ENCODE measurements at places on chromosomes 12 and 14. TPM values are rescaled to one million over a fixed set of nuclear protein-coding genes. Genes with fewer than 3 reads are reported as not detected.
A peak's percentile ranks its signal among the peaks of the same experiment; 100 is the strongest.

GRCh38 chr12:99390707-99391106 is 256.8 kb upstream of the GARIN6 start:
- no peak overlapping the region for H3K27ac ChIP-seq
- no peak for DNase-seq
- no peak overlapping the region for H3K4me3 ChIP-seq
- no peaks in the 10 kb centered on the region for H3K36me3 ChIP-seq

- H3K4me1 ChIP-seq: peaks cover 7% of the 10 kb centered on the region
- H3K4me3 ChIP-seq: no peak overlapping the region
These were observed 42.3 kb downstream of the DAD1 start for GRCh38 chr14:22546722-22547071.

DNA sequence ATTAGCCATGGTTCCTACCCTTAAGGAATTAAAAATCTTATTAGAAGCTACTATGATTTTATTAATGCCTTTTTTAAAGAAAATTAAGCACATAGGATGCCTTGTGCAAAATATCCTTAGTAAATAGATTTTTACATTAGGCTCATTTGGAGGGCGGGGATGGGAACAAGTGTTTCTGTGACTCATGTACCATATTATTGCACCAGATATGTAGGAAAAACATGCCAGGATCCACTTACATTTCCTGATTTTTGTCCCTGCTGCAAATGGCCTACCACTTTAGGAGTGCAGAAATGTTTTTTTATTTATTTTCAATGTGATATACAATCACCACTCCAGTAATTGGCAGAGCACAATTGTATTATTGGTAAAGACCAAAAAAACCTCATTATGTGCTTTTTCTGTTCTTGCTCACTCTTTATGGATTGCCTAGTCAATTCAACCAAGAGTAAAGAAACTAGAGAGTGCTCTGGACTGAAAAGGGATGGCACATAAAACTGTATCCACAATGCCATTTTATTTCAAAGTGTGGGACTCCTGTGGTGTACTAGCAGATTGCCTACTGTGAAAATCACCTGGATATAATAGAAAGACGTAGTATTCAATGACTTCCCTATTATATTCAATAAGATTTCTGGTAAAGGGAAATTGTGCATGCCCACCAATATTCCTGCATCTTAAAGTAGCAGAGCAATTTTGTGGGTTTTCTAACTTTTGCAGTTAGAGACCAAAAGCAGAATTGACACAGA is 86.9 kb downstream of the ANO6 start:
- peaks cover 66% of the 10 kb centered on the region for H3K4me1 ChIP-seq
- no peaks in the 10 kb centered on the region for H3K36me3 ChIP-seq
- H3K27ac ChIP-seq: peak overlapping the region; percentile 79
- no peak for DNase-seq
- H3K27me3 ChIP-seq: no peaks in the 10 kb centered on the region

DNA sequence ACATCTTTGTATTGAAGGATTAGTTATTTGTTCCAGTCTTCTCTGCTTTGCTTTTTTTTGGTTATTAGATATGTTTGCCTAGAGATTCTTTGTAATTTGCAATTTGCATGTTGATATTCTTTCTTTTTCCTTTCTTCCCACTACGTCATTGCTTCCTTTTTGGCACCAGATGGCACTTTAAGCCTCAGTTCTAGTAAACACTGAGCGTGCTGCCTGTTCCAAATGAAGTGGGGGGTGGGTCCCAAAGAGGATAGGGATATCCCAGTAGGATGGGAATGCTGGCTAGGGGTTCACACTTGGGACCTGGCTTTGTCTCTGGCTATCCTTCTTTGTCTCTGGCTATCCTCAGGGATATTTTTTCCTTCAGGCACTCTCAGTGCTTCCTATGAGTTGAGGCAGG is 17.0 kb downstream of the EAPP start:
- no peak overlapping the region for H3K4me3 ChIP-seq
- H3K4me1 ChIP-seq: no peaks in the 10 kb centered on the region
- no peak for DNase-seq
- peaks cover 99% of the 10 kb centered on the region for H3K36me3 ChIP-seq
- no peak overlapping the region for H3K27ac ChIP-seq

DHRS4 gene
- total RNA-seq: 33.0 TPM

GRCh38 chr14:41397926-41398325 is 208.8 kb upstream of the LRFN5 start:
- no peak for DNase-seq
- no peak overlapping the region for H3K27ac ChIP-seq
- no peak overlapping the region for H3K4me3 ChIP-seq
- no peaks in the 10 kb centered on the region for H3K4me1 ChIP-seq
- no peaks in the 10 kb centered on the region for H3K36me3 ChIP-seq

GSG1 gene
- not detected for total RNA-seq

- no peaks in the 10 kb centered on the region for H3K36me3 ChIP-seq
- H3K27me3 ChIP-seq: no peaks in the 10 kb centered on the region
- peak overlapping the region; percentile 85 for H3K27ac ChIP-seq
- H3K4me3 ChIP-seq: peak overlapping the region; percentile 6
These were observed 58.9 kb upstream of the PLEKHG3 start for GRCh38 chr14:64645220-64645892.

DNA sequence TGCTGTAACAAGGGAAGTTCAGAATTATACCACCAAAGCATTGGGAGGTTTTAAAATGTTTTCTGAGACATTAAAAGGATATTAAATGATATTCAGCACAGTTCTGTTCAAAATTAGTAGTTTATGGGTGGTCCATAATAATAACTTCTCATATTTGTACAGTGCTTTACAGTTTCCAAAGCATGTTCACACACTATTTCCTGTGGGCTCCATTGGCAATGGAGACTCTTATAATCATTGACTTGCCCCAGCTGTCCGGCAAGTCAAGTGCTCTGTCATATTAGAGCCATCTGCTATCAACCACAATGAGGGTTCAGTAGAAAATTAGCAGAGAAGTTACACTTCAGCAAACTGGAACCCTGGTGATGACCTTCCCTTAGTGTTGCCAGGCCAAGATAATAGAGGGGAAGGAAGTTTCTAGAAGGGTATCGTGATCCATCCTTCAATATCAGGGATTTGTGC is 526.6 kb upstream of the CCDC196 start:
- no peaks in the 10 kb centered on the region for H3K27me3 ChIP-seq
- no peak for DNase-seq
- H3K4me1 ChIP-seq: no peaks in the 10 kb centered on the region
- H3K4me3 ChIP-seq: no peak overlapping the region
- no peak overlapping the region for H3K27ac ChIP-seq

All from sigmoid colon (tissue), 7 donors.